Stimulated activated CD8-positive, alpha-beta memory T cell treated with anti-CD3 and anti-CD28 coated beads, Interleukin-7, amount 100 ng/mL, for 1 hour (primary cell): ENCODE measurements at places on chromosomes 2 and 18.
A peak's percentile ranks its signal among the peaks of the same experiment; 100 is the strongest.

GRCh38 chr2:67854798-67855197, 208.0 kb downstream of the C1D start:
- DNase-seq: no peak

- peak; percentile 79 for DNase-seq
Observed at GRCh38 chr2:231677632-231678104, 30.7 kb upstream of the PTMA start.

DNA sequence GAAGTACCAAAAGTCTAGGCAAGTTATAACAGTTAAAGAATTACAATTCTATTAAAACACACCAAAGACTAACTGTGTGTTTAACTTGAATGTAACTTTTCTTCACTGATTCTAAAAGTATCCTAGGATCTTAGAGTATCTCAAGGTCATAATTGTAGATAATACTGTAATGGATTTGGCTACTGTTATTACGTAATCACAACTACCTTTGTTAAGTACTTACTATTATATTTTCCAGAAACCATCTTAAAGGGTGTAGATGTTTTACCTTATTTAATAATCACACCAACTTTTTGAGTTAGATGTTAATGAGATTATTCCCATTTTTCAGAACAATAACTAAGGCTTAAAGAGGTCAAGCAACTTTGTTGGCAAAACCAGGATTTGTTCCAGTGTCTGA, 161.3 kb upstream of the REG3A start:
- DNase-seq: no peak

DNA sequence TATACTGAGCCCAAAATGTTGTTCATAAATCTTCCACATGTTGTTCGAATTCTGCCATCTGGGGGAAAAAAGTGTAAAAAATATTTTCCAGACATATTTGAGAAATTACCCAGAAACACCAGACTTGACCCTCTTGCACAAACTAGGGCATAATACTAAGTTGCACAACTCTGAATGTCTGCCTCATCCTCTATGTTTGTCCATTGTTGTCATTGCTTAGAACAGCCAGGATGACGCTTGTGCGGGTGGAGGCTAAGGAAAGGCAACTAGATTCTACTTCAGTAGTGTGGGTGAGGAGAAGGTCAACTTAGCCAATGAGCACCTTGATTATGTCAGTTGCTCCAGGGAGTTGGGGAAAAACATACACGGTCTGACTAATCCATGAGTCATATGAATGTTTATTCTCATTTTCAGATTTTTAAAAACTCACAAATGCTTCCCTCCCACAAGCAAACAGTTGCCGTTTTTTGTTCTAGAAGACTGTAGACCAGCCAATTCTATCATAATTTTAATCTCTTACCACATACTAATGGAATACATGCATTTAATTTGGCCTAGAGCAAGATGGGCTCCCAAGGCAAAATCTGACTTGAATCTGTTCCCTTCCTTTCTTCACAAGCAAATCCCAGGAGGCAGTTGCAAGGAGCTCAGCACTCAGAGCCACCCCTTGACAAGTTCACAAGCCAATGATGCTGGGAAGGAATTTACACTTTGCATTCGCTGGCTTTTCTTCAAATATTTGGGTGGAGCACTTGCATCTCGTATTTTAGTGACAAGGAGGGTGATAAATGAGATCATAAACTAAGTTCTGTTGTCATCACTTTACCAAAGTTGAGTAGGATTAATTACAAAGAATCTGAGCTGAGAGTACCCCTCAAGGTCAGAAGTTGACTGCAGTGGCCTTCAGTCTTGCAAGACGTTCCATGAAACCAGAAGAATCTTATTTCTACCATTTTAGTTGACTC, 163.2 kb upstream of the TWIST2 start:
- DNase-seq: no peak

DNA sequence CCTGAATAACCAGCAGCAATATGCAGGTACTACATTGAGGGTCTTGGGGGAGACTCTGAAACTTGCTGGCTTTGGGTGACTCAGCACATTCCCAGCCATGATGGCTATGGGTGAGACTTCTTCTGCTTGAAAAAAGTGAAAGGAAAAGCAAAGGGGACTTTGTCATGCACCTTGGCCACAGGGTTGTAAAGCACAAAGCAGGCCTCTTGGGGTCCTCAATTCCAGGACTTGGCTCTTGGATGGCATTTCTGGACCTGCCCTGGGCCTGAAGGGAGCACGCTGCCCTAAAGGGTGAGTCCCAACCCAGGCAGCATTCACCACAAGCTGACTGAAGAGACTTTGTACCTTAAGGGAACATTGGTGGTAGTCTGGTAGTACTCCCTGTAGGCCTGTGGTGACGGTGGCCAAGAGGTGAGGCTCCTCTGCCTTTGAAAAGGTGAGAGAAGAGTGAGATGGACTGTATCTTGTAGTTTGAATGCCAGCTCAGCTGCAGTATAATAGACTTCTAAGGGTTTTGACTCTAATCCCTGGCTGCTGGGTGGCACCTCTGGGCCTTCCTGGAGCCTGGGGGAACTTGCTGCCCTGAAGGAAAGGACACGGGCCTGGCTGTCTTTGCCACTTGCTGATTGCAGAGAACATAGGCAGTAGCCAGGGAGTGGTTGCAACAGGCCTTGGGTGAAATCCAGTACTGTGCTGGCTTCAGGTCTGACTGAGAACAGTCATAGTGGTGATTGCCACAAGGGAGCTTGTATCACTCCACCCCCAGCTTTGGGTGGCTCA, 36.5 kb upstream of the CYTIP start:
- no peak for DNase-seq

DNA sequence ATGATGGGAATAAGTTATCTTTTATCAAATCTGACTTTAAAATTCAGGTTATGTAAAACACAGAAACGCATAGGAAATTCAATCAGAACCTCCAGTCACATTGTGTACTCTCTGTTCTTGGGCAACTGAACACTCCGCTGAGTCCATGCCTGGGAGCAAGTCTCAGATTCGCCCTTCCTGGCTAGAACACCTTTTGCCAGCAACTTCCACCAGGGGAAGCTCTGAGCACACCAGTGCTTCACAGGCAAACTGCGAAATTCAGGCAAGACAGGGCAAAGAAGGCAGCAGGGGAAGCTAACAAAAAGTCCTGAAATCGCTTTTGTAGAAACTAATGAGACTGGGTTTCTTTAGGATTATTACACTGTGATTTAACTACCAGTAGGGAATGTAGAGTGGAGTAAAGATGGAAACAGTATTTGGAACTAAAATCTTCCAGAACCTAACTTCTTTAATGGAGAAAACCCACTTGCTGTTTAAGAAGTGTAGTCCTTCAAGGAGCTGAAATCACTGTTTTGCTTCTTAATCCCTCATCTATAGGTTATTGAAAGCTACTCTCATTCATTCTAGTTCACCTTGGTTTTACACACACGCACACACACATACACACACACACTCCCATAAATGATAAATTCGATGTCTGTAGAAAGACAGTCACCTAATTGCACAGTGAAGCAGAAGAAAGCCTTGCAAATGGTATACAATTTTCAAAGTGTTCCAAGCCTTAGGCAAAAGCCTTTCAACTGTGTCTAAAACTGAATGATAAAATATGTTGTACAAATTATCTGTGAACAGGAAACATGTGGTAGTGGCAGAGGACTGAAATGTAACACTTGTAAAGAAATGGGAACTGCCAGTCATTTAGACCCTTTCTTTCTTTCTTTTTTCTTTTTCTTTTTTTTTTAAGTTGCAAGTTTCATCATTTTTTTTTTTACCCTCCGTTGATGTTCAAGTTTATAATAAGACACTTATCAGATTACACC, 214.5 kb downstream of the TMEM182 start:
- no peak for DNase-seq

GRCh38 chr2:79437433-79438267, 75.2 kb upstream of the CTNNA2 start:
- DNase-seq: no peak

DNA sequence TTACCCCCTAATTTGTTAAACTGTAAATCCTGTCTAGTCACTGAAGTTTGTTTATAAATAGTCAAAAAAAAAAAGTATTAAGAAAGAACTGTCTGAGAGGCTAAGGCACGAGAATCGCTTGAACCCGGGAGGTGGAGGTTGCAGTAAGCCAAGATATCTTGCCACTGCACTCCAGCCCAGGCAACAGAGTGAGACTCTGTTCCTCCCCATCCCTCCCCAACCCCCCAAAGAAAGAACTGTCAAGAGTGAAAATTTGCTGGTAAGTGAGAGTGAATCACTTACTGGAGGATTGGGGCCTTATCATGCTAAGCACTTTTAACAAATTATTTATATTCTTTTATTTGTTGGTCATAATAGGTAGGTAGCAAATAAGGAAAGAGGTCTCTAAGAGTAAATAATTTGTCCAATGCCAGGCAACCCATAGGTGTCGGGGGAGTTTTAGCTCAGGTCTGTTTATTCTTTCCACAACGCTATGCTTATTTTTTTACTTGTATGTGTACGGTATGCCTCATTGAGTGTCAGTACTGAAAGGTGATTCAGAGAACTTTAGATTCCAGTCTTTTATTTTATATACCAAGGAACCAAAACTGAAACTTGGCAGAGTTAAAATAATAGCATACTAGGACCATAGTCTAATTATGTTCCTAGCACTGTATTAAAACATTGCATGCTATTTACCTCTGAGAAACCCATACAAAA, 2.5 kb downstream of the TAF4B start:
- DNase-seq: no peak

DNA sequence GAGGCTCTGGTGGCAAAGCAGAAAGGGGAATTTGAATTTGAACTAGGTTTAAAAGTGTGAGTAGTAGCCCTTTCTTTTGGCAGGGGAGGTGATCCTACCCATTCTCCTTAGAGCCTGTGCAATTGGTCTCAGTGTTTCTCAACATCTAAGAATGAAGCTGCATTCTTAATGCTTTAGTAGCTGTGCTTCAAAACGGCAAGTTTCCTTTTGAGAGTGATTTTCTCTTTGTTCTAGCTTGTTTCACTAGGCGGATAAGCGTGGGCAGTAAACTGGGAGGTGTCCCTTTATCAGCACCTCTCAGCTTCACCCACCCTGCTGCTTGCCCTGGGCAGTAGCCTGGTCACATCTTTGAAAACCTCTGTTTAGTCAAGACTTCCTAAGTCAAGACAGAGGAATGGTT, 6.7 kb downstream of the CRIM1 start:
- DNase-seq: no peak
